ENCODE measurements at places on chromosomes 4 and X.

- DNase-seq = no peak
These were observed 209.8 kb upstream of the NDST4 start for GRCh38 chr4:115323106-115323707.

- DNase-seq = no peak
These were observed 736.1 kb upstream of the ADGRL3 start for GRCh38 chr4:60463857-60464502.

DNA sequence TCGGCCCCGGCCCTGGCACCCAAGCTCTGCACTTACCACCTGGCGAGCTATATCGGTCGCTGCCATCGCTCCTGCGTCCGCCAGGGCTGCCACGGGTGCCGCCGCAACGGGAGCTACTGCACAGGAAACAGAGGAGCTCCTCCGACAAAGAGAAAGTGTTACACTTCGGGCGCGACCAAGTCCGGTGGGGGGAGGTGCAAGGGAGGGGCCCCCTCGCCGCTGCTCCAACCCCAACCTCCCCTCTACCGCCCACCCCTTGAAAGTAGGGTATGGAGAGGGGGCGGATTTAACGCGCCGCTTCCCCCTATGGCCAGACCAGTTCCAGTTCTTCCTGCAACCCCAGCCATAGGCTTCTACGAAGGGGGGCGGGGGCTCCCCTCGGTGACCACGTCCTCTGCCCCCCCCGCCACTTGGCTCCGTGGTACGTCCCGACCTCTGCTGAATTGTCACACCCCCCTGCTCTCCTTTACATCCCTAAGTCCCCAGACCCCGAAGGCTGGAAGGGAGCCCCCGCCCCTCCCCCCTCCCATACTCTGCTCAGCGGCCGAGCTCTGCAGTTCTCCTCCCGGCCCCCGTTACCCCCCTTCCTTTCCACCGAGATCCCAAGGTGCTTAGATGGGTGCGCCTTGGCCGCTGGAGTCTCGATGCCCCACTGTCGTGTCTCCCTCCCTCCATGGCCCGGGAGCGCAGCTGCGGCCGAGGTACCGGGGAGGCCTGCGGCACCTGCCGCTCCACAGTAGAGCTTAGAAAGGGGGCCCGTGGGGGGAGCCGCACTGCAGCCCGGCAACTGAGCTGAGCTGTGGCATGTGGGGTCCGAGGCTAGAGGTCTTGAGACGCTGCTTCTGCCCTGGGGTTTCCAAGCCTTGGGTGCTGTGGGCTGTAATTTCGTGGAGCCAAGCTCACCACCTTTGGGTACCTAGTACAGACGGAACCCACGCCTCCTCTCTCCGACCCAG is at the start of gene SEPTIN6:
Gene SEPTIN6 (minus strand): TSS at position 129 of the 956 bp plus-strand sequence. CDS start 63 bp downstream, at position 66.
- DNase-seq = no peak

DNA sequence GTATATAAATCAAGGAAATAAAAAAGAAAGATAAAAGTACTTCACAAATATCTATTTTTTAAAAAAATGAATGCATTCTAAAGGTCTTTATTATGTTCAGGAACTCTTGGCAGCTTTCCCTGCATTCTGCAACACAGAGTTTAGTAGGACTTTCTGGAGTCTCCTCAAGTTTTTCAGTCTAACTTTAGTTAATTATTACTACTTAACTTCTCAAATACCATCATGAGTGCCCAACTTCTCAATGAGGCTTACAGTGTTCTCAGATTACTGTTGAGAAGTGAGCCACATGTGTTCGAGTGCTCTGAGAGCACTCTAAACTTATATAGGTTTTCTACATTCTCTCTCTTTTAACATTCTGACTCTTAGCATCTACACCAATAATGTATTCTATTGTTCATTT is 1852.9 kb upstream of the PCDH10 start:
- no peak for DNase-seq

DNA sequence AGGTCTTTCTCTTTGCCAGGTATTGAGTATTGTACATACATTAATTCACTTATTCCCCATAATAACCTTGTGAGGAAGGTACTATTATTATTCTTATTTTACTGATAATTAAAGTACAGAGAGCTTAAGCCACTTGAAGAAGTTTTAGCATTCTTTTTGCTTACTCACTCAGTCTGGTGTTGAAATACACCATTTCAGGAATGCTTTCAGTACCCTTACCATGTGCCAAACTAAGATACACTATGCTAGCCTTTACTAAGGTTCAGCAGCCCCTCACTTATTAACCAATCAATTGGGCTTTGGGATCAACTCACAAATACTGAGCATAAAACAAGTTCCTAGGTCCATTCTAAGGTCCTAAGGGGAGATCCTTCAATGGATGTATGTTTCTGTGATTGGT is 179.0 kb upstream of the FGF13 start:
- DNase-seq = no peak

DNA sequence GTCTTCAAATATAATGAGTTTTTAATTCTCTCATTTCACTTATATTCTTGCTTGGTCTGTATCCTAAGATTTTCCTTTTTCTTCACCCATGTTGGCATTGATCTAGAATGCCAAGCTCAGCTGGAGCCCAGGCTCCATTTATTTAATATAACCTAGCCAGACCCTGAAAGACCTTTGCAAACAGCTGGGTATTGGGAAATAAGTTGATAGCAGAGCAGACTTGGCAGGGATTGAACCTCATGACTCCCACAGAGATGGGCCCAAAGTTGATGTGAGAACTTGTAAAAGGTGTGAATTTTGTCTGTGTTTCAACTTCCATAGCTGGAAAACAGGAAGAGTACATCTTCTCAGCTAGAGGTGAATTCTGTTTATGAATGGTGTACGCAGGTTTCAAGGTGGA is 59.5 kb downstream of the SH2D1A start:
- DNase-seq = no peak

DNA sequence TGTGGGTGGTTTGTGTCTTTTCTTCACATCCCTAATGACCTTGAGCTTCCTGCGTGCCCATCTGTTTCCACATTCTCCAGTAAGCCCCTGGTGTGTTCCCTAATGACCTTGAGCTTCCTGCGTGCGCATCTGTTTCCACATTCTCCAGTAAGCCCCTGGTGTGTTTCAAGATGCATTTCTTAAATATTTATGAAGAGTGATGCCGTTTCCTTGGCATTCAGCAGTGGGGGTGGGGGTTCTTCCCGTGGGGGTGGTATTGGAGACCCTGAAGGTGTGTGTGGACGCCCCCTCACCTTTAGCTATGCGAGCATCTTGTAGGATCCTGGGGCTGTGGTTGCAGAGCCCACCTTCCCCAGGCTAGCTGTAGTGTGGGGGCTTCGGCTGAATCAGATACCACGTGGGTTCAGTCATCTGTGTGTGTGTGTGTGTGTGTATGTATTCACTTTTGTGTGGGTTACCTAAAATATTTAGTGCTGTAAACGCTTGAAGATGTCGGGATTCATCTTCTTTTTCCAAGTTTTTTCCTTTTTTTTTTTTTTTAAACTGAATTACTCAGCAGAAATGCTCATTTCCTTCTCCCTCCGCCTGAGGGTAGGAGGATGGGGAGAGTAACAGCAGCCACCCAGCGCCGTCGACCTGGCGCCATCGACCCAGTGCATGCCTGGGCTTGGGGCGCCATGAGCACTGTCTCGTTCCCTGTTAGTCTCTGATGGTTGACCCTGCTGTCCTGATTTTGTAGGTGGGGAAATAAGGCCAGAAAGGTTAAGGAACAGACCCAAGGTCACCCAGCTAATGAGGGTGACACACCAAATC is 9.9 kb downstream of the NSG1 start:
- no peak for DNase-seq

DNA sequence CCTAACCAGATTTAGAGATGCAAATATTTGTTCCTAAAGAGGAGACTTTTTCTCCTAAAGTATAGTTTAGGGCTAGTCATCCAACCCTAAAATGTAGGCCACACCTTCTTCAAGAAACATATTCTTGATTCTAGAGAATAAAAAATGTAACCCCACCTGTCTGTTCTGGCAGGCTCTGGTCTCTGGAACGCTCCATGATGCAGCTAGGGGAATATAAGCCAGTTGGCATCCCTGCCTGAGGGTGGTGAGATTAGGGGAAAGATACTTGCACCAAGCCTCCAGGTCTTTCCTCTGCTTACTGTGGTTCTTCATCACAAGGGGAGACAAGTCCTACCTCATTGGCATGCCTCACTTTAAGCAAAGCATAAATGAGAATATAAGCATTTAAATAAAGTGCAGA is 21.2 kb upstream of the TBC1D9 start:
- DNase-seq = no peak

GRCh38 chr4:183828839-183829238 is 76.3 kb upstream of the STOX2 start:
- no peak for DNase-seq

GRCh38 chrX:116824785-116825184 is 362.0 kb upstream of the CT83 start:
- no peak for DNase-seq

DNA sequence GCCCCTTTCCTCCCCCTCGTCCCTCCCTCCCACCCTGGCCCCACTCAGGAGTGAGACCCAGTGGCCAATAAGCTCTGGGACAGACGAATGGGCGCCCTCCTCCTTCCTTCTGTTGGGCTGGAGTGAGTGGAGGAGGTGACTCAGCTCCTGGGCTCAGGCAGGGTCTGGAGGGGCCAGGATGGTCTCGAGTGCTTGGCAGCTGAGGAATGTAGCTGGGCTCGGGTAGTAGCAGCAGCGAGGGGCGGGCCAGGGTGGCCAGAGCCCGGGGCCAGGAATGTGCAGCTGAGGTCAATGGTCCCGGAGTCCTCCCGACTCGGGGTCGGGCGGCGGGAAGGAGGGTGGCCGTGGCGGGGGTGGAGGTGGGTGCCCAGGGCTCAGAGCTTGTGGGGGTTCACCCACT is 15.0 kb downstream of the G6PD start:
- no peak for DNase-seq
